ENCODE measurements at places on chromosomes 11 and 22.

- DNase-seq, result peak; percentile 67
These were observed 13.7 kb downstream of the EHD1 start for GRCh38 chr11:64864473-64865285.

DNA sequence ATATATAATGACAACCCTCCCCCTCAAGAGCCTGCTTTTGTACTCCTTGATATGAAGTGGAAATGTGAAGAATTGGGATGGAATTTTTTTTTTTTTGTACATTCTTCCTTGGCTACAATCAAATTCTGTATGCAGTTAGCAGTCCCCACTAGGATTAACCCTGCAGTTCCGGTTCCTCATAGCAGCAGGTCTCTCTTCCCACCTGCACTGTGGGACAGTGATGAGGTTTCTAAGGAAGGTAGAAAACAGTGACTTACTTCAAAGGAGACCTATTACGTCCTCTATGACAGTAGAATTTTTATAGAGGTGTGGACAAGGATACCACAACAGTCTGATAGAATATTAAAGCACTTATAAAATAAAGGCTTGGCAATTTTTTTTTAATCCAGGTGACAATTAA lies 46.3 kb upstream of the ALKBH3 start:
- DNase-seq, result no peak

DNA sequence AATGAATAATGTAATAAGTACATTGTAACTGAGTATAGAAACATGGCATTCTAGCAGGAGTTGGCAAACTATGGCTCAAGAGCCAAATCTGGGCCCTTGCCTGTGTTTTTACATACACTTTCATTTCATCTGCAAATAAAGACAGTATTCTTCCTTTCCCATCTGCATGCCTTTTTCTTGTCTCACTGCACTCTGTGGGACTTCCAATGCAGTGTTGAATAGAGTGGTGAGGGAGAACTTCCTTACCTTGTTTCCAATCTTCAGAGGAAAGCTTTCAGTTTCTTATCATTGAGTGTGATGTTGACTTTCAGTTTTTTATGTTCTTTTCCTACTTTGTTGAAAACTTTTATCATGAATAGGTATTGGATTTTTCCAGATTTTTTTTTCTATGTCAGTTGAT lies 82.1 kb downstream of the USP47 start:
- no peak for DNase-seq

GRCh38 chr11:75462117-75462653 lies 29.2 kb upstream of the KLHL35 start:
- DNase-seq, result no peak

- DNase-seq, result peak; percentile 84
These were observed 55.5 kb downstream of the ABTB2 start for GRCh38 chr11:34302046-34302921.

- no peak for DNase-seq
These were observed 128.6 kb downstream of the WNT11 start for GRCh38 chr11:76077575-76078150.

DNA sequence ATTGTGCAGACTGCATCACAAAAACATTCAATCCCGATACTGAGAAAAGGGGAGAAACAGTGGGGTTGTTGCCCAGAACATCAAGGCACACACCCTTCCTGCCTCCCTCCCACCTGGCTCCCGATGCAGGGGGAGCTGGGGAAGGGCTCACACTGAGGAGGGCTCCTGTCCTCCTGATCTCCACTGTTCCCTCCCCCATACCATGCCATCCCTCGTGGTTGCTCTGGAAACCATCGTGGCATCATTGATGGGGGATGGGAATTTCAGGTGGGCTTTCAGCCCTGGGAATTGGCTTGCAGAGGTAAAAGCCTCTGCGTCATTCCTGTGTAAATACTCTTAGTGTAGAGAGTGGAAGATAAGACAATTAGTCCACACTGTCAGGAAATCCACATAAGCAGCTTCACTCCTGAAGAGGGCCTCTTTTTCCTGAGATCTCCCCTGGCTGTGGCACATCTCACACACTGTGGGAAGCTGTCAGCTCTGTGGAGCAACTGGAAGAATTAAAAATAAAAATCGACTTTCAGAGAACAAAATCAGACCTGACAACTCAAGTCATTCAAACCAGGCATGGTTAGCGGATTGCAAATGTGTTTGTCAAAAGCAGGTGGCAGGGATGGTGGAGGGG lies 176.0 kb downstream of the CHST1 start:
- no peak for DNase-seq

DNA sequence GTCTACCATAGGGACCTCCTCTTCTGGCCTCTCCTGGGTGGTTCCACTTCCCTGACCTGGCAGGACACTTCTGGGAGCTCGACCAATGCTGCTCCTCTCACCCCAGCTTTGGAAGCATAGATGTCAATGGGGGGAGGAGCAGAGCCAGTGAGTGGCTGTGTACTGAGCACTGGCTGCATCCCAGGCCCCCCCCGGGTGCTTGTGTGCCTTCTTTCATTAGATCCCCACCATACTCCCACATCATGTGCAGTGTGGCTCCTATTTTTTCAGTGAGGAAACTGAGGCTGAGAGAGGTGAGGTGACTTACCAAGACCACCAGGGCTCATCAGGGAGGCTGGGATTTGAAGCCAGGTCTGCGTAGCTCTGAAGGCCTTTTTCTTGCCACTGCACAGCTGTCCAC lies 44.3 kb downstream of the LRRC32 start:
- DNase-seq, result no peak

- DNase-seq, result no peak
These were observed 103.5 kb downstream of the HIPK3 start for GRCh38 chr11:33360642-33361041.

- DNase-seq, result no peak
These were observed 14.1 kb upstream of the SYT8 start for GRCh38 chr11:1820463-1821325.

DNA sequence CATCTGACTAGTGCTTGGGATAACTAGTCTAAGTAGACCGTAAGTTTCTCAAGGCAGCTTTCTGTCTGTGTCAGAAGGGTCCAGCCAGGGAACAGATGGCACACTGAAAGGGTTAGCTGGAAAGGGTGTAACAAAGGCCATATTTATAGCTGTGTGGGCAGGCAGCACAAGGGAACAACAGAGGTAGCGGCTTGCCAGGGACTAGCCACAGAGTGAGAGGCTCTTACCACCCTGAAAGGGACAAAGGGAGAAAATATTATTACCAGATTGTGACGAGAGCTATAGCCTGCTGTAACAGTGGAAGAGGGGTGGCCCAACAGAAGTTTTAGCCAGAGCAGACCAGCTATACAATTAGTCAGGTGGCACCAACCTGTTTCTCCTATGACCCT lies 129.4 kb downstream of the CCDC34 start:
- DNase-seq, result no peak

GRCh38 chr22:28398981-28399380 lies 280.7 kb downstream of the TTC28 start:
- DNase-seq, result no peak

GRCh38 chr22:32324505-32325415 lies 32.9 kb upstream of the RFPL3 start:
- no peak for DNase-seq

- DNase-seq, result no peak
These were observed 35.8 kb downstream of the TNKS1BP1 start for GRCh38 chr11:57288771-57289579.

- no peak for DNase-seq
These were observed 72.4 kb downstream of the ZNRF3 start for GRCh38 chr22:28955817-28956216.

- DNase-seq, result no peak
These were observed 1.9 kb downstream of the CHRM4 start for GRCh38 chr11:46389450-46390330.

- DNase-seq, result no peak
These were observed 28.2 kb downstream of the DBX1 start for GRCh38 chr11:20131788-20132666.

- DNase-seq, result no peak
These were observed 24.0 kb downstream of the PIH1D2 start for GRCh38 chr11:112049777-112050176.

GRCh38 chr11:76578654-76579055 lies 91.9 kb downstream of the LRRC32 start:
- DNase-seq, result no peak

- no peak for DNase-seq
These were observed 43.7 kb downstream of the MED15 start for GRCh38 chr22:20550851-20551744.
